ENCODE measurements at places on chromosomes 5 and 9.

DNA sequence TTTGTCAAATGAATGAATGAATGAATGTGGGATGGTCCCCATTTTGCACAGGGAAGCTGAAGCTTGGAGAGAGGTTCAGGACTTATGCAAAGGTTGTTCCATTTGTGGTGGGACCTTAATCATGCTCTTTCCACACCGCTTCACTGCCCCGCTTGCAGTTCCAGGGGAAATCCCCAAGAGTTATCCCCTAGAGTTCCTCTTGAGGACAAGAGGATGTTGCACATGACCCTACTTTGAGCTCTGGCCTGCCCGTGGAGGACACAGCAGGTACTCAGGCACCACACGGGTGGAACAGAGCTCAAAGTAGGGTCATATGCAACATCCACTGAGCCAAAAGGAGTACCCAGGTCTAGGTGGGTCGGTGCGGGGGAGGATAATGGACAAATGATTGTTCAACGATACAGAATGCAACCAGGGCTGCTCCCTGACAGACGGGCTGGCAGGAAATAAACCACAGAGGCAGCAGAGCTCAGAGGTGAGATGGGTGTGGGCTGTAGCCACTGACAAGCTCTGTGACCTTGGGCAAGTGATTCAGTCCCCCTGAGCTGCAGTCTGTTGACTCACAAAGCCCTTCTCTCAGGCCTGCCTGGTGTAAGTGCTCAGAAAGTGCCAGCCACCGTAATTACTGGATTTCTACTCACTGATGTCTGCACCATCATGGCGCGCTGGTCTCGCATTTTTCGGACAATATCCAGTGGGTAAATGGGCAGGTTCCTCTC, 60.3 kb upstream of the EPB41L4B start:
- no peak for DNase-seq

GRCh38 chr5:2140501-2141175, 257.9 kb upstream of the IRX4 start:
- DNase-seq: no peak

DNA sequence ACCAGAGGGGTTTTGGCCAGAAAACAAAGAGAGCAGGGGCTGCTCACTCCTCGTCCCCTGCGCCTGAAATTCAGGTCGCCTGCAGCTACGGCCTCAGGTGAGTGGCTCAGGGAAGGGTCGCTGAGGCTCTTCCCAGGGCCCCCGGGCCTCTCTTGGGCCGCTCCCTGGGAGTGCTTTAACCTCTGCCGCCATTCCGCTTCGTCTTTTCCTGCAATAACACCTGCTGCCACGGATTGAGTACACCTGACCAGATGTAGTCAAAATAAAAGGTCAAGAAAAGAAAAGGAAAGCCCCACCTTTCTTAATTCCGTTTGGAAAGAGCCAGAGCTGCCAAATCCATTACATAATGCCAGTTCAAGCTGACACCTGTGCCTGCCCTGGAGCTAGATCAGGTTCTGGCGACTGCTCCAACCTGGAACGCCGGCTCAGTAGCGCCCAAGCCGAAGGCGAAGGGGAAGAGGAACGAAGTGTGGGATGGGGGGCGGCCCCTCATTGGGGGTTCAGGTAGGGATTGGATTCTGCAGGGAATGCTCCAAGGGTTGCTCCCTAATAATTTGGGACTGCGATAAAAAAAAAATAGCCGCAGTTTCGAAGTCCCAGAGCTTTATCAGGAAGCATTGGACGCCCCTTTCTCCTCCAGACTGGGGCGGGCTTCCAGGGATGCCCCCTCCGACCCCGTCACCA, 193.9 kb downstream of the MEF2C start:
- DNase-seq: no peak

GRCh38 chr9:125908966-125909365, 161.8 kb downstream of the PBX3 start:
- no peak for DNase-seq

DNA sequence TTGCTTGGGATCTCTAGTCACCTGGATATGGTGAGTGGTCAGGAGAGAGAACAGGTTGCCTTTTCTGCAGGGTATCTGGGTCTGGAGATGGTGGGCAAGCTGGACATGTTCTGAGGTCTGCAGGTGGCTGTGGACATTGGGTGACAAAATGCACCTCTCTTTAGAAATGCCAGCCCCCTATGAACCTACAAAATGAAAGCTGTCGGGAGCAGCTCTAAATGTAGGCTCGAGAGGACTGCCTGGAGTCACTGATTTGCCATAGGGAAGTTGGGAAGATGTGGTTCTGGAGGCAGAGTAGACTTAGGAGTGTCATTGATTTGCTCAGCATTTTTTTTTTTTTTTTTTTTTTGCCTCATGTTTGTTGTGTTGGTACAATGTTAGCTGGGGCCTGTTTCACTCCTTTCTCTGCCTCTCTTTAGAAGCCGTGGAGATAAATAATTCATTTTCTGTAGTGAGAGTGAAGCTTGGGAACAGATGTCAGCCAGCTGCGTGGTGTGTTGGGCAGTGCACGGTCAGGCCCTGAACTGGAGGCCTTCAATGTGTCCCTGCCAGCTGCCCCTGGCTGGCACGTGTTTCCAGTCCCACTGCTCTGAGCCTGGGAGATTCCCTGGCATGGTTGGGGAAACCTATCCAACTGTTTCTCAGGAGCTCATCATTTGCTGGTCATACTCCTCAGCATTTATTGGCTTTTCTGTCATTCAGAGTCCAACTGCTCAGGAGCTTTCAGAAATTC, 5.4 kb downstream of the RGS3 start:
- no peak for DNase-seq

DNA sequence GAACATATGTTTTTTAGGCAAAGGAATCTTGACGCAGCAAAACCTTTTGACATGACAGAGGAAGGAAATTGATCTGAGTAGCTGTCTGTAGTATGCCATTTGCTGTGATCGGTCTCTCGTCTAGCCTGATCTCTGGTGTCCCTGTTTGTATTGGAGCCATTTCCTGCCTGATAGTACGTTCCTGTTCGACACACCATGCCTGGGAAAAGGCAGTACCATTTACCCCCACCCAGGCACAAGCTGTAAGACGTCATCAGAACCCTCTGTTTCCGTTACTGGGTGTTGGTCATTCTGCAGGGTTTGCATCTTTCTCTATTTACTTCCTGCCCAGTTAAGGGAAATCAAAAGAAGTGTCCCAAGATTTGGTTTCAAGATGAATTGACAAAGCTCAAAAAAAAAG, 129.7 kb downstream of the CEMIP2 start:
- DNase-seq: no peak

DNA sequence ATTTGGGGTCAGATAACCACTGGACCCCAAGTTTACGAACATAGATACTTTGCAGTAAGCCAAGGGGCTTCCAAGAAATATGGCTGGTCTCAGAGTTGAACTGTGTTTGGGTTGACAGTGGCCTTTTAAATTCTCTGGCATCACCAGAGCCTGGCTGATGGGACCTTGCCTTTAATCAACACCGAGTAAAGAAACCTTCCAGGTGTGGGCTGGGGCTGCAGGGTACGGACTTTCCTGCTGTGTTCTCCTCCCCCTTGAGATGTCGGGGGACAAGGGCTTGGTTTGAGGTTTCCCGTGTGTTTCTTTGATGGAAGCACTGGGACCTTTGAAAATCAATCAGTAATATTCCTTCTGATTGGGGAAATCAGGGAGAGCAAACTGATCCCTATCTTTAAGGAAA, 140.1 kb downstream of the MTX3 start:
- DNase-seq: no peak

DNA sequence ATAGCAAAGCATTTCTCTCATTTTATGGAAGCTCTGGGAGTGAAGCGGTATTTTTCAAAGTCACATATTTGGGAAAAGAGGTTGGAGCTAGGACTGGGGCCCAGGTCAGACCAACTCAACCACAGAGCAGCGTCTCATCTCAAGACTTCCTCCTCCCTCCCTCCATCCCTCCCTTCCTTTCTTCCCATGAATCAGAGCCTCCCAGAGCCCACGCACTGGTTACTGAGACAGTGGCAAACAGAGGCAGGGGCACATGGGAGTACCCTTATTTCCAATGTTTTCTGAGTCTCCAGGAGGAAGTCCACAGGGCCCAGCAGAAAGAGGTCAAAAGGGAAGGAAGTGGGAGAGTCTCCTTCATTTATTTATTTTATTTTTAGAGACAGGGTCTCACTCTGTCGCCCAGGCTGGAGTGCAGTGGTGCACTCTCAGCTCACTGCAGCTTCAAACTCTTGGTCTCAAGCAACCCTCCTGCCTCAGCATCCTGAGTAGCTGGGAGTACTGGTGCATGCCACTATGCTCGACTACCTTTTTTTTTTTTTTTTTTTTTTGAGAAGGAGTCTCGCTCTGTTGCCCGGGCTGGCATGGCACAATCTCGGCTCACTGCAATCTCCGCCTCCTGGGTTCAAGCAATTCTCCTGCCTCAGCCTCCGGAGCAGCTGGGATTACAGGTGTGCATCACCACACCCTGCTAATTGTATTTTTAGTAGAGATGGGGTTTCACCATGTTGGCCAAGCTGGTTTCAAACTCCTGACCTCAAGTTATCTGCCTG, 52.5 kb upstream of the CDKN2AIPNL start:
- DNase-seq: no peak

Data from fibroblast of skin of left biceps (primary cell).